ENCODE measurements at places on chromosomes 7 and 10.

DNA sequence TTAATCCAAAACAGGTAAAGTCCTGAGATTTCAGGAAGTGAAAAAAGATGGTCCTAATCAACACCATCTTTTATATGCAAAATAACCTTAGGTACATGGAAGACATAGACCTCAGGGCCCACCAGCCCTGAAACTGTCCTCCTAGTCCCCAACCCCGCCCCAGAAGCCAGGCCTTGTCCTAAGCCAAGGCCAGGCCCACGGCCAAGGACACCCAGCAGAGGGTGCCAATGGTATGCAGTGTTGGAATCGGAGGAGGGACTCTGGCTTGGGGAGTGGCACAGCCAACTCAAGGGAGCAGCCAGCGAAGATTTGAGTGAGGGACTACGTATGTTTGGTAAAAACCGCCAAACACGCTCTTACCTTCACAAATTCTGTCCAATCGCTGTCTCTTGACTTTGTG is 96.7 kb downstream of the ZRANB1 start:
- DNase-seq = no peak

- DNase-seq = no peak
Measured at GRCh38 chr7:17319164-17320101, 21.0 kb downstream of the AHR start.

DNA sequence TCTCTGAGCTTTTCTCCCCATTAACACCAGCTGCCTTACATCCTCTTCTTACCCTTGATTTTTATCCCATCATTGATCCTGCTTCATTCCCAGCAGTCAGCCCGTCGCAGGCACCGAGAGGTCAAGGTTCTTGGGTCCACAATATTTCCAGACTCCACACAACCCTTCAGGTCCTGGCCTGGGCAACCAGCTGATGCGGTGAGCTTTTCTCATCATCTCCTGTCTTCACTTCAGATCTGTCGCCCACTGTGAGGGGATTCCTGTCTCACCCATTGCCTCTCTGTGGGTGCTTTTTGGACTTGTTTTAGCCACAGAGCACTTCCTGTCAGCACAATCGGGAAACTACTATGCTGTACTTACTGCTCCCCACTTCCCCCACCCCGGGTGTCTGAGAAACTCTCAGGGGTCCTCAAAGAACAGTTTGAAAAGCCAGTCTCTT is 8.4 kb upstream of the PVRIG start:
- DNase-seq = no peak

- DNase-seq = no peak
Measured at GRCh38 chr10:51501396-51501795, 198.0 kb downstream of the CSTF2T start.

- DNase-seq = no peak
Measured at GRCh38 chr7:1232623-1233332, at the start of gene UNCX. Gene UNCX, plus strand, starts transcription at chr7:1232872. Its CDS starts 146 bp downstream, at chr7:1233018.

- DNase-seq = no peak
Measured at GRCh38 chr7:92881091-92881485, 44.7 kb upstream of the CDK6 start.

GRCh38 chr7:30682212-30683083 is at the start of gene CRHR2:
Gene CRHR2, minus strand, starts transcription at chr7:30682456. Its CDS starts 176 bp downstream, at chr7:30682280.
- DNase-seq = no peak

DNA sequence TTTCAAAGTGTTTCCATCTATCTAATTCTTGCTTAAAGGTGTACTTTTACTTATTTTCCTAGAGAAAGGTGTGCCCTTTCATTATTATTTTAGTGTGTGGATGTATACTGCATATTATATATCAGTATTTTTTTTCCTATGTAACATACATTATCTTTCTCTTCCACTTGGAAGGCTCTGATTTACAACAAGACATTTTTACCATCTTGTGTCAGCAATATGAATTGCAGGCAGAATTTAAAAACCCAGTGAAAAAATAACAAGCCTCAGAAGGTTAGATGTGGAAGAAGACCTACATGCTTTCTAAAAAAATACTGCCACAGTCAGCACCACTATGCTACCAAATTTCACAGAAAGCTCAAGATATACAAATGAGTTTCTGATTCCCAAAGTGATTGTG is 327.7 kb upstream of the STEAP1 start:
- DNase-seq = no peak

DNA sequence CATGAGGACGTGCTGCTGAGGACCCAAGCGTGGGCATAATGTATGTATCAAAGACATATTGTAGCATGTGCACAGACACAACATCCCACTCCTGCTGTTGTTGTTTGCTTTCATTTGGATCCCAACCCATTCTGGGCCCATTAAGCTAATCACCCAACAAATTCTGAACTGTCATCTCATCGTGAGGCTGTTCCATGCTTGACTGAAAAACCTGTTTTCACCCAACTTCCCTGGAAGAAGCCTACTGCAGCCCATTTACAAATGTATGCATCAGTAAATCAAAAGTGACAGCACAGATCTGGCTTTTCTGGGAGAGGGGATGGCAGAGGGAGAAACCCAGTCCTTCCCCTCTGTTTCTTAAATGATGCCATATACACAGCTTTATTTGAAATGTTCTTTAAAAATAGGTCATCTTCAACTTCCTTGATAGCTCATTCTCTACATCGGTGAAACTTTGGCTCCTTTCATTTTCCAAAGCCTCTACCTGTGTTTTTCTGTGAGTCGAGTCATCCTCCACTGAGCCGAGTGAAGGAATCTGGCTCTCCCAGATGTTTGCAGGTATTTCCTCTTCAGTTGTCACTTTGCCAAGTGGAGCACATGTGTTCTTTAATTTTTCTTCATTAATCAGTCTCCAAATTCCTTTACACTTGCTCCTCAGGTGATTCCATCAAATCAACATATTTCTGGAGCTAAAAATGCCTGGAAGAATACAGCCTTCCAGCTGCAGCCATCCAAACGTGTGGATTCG is 151.8 kb downstream of the CHN2 start:
- no peak for DNase-seq

DNA sequence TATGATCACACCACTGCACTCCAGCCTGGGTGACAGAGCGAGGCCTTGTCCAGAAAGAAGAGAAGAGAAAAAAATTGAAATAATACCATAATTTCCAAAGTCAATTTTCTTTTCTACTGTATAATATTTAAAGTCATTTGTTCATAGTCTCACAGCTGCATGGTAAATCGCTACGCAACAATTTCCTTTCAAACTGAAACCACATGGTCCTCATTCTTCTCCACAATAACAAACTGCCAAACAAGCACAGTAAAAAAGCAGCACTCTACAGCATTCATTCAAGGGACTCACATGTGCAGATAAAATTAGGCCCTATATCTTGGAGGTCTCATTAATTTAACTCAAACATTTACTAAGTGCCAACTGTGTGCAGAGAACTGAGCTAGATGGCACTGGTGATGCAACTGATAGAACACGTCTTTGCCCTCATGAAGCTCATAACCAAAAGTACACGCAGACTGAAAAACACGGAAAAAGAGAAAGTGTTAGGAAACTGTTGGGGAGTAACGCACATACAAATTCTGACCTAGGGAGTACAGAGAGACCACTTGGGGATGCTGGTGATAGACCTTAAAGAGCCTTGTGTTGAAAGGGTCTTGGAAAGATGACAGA is 68.4 kb upstream of the SRRM3 start:
- no peak for DNase-seq

GRCh38 chr7:107953265-107953923 is 49.6 kb downstream of the LAMB1 start:
- DNase-seq = no peak

DNA sequence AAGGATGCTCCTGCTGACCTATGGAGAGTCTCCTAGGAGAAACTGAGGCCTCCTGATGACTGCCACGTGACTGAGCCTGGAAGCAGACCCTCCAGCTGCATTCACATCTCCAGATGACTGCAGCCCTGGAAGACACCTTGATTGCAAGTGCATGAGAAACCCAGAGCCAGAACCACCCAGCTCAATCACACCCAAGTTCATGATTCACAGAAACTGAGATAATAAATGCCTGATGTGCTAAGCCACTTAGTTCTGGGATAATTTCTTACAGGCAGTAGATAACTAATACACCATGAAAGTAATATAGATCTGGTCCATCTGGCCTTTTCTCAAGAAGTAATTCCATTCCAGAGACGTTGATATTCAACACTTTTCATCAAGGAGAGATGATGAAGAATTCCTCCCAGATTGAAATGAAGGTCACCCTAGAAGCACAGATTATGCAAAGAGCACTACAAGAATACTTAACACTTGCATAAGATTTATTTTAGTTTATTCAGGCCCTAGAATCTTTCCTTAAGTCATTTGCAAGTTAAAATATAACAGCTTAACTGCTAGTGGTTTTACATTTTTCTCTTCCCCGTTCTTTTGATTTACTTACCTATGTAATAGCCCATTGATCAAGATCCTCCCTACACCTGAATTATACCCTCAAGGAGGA is 208.2 kb upstream of the INHBA start:
- no peak for DNase-seq

DNA sequence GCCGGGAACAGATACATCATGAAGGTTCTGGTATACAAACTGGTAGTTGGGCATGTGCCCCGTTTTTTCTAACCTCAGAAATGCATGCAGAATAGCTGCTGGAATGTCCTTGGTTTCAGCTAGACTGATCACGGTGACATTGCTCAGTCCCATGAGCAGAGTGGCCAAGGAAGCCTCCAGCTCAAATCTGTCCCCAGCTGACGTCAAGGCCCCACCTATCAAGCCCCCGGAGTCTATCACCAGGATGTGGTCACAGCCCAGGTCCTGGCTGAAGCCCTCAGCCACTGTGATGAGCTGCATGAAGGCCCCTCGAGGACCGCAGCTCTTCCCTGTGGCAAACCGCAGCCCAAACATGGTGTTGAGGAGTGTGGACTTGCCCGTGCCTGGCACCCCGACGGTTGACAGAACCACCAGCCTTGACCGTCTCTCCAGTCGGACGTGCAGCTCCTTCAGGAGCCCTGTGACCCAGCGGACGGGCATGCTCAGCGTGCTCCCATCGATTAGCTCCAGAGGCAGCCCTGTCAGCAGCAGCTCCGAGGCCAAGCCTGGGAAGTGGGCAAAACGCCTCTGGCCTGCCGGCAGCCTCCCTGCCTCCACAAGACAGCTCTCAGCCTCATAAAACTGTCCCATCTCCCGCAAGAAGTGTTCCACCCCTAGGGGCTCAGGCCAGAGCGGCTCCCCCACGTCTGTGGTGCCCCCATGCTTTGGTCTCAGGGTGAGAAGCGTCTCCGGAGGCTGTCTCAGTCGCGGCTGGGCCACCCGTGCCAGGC is 7.8 kb upstream of the MRPS24 start:
- no peak for DNase-seq

DNA sequence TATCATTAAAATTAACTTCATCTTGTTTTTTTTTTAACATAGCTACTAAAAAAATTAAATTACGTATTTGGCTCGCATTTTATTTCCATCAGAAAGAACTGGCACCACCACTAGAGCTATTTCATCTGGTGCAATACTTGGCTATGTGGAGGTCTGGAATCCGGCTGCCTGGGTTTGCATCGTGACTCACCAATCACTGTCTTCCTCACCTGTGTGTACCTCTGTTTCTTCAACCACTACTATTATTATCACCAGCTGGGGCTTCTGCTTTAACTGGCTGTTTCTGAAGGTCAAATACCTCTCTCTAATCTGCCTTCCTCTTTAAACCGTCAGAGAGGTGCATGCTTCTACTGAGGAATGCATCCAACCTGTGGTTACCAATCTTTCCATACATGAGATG is 6.5 kb downstream of the WDR91 start:
- DNase-seq = no peak

DNA sequence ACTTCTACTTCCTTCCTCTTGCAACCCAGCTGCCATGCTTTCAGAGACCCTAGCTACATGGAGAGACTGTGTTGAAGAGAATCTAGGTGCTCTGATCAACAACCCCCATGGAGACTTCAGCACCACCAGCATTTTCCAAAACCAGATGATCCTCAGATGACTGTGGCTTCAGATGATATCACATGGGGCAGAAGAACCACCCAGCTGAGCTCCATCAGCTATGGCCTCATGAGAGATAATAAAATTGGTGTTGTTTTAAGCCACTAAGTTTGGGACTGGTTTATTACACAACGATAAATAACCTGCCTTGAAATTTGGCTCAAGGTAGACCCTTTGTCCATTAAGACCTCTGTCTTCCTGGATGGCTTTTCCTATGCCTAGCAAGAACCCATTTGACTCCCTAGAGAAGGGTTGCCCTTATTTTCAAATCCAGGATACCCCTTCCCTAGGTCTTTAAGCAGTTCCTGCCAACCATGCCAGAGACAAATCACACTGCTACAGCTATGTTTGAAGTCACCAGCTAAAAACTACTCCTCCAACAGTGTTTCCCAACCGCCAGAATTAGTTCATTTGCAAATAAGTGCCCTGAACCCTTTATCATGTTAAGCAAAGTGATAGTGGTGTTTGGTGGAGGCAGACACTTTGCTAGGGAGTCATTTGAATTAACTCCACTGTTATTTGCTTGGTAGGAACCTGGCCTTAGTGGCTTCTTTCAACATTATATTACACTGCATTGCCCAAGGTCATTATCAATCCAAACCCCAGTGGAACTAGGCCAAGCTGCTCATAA is 136.9 kb upstream of the PALS2 start:
- no peak for DNase-seq

DNA sequence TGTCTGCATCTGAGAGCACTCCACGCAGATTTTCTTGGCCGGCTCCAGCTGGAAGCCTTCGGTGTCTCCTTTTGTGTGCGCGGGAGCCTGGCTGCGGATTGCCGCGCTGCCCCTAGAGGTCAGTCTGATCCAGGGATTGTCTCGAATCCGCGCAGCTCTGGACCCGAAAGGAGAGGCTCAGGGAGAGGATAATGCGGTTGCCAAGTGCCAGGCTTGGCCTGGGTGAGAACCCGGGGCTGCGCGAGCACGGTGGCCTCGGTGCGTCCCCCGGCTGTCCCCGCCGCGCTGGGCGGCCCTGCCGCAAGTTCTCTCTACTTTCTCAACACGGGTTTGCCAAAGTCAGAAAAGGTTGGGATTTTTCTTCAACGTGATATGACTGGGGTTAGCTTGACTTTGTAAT is 140.9 kb downstream of the ADCYAP1R1 start:
- DNase-seq = peak; percentile 19

GRCh38 chr10:2786251-2786650 is 281.1 kb upstream of the PFKP start:
- DNase-seq = no peak

DNA sequence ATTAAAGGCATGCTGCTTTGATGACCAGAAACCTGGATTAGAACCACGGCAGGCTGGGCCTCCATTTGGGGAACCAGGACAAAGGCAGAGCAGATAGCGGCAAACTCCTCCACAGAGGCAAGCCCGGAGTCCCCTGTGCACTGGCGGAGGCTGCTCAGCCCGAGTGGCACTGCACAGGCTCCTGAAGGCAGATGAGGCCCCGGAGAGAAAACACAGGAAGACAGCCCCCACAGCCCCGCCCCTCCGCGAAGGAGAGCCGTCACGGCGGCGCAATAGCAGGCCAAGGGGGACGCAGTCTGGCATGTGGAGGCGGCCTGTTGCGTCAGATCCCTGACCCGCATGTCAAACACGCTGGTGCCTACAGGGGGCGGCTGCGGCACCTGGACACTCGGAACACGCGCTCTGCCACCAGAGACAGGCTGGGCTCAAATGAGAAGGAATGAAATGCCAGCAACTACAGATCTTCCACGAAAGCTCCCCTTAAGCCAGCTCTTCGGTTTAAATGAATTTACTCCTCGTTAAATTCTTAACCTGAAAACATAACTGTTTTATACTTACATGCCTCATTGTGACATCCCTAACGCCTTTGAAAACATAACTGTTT is 128.5 kb downstream of the MAD1L1 start:
- peak; percentile 36 for DNase-seq

GRCh38 chr7:112124061-112124766 is 82.0 kb downstream of the DOCK4 start:
- DNase-seq = no peak
